ENCODE measurements at places on chromosomes 7 and 10.

DNA sequence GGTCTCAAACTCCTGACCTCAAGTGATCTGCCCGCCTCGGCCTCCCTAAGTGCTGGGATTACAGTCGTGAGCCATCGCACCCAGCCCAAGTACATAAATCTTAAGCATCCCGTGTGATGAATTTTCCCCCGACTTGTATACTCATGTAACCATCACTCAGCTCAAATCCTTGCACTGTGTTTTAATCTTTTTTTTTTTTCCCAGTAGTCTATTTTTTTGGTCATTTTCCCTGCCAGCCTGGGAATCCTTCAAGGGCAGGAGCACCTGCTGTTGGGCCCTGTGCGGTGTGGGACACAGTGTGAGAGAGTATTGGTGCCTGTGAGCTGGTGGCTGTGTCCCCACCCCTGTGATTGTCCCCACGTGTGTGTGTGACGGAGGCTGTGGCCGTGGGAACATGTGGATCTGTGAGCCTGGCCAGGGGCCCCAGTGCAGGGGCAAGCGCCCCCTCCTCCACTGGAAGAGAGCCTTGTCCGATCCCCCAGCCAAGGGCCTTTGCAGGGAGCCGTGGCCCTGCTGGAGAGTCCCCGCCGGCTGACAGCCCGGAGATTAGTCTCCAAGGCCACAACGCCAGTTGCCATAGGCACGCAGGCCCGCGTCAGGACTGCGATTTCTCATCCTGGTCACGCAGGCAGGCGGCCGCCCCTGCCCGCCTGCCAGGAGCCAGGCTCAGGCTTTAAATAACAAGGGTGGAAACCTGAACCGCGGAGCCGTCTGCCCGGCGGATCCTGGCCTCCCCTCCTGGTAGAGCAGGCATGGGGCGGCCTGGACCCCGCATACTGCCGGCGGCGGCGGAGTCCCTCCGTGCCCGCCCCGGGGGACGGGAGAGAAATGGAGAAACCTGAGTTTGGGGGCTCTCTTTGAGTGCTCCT is 26.5 kb downstream of the GTF2IRD1 start:
- no peak for DNase-seq

DNA sequence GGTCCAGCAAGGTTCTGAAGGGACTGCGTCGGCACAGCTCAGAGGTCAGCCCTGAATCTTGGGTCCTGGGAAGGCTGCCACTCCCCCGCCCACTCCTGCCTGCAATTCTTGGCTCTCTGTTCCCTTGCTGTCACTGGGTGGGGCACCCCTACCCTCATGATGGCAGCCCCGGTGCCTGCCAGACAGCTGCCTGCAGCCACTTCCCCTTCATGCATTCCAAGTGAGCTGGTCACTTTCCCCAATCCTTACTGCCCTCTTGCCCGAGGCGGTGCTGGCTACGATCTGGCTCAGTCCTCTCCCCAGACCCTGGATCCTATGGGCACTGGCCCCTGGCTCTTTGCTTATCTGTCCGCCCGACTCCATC is 14.2 kb downstream of the MYL10 start:
- DNase-seq, result no peak

DNA sequence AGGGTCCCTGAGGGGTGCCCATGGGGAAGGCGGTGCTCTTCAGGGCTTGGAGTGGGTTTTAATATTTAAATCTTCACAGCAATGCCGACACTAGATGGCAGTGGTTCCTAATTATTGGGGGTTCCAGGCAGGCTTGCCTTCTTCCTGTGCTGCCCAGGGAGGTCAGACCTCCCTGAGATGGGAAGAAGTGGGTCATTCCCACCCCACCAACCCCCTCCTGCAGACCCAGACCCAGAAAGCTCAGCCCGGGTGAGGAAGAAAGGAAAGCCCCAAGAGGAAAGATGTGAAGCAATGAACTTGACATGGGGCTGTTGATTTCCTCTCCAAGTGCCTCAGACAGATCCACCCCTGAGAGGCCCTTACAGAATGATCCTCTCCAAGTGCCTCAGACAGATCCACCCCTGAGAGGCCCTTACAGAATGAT is 85.1 kb upstream of the LANCL2 start:
- DNase-seq, result peak; percentile 21

- no peak for DNase-seq
Measured at GRCh38 chr7:156533964-156534363, 106.6 kb upstream of the RNF32 start.

DNA sequence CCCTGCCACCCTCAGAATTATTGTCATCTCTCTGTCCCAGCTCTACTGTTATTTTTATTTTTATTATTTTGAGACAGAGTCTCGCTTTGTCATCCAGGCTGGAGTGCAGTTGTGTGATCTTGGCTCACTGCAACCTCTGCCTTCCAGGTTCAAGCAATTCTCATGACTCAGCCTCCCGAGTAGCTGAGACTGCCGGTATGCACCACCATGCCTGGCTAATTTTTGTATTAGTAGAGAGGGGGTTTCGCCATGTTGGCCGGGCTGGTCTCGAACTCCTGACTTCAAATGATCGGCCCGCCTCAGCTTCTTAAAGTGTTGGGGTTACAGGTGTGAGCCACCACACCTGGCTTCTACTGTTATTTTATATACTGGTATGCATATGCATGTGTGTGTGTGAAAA is 11.0 kb downstream of the CALHM2 start:
- DNase-seq, result no peak

DNA sequence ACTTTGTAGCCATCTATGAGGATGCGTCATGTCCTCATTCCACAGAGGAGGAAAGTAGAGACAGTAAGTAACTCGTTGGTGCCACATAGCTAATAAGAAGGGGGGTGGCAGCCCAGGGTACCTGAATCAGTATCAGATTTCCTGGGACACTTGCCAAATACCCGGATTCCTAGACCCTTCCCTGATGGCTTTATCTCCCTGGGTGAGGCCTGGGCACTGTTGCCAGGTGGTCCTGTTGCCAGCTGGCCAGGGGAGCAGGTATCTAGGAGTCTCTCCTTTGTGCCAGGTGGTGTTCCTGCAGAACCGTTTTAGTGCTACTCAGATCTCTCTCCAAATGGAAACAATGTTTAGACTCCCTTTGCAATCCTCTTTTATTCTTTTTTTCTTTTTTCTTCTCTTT is 12.7 kb downstream of the SLC29A3 start:
- DNase-seq, result no peak

DNA sequence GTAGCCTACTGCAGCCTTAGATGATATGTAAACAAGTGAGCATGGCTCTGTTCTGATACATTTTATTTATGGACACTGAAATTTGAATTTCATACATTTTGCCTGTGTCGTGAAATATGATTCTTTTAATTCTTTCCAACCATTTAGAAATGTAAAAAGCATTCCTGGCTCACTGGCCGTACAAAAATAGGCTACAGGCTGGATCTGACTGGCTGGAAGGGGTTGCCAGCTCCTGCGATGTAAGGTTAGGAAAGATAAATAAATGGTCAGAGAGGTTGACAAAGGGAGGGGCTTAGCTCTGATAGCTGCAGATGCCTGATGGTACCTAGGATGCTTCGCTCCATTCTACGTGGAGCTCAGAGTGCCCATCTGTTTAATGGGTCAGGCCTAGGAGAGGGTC is 3.4 kb downstream of the ADCYAP1R1 start:
- DNase-seq, result no peak

- DNase-seq, result no peak
Measured at GRCh38 chr7:55055479-55055878, 36.7 kb downstream of the EGFR start.

DNA sequence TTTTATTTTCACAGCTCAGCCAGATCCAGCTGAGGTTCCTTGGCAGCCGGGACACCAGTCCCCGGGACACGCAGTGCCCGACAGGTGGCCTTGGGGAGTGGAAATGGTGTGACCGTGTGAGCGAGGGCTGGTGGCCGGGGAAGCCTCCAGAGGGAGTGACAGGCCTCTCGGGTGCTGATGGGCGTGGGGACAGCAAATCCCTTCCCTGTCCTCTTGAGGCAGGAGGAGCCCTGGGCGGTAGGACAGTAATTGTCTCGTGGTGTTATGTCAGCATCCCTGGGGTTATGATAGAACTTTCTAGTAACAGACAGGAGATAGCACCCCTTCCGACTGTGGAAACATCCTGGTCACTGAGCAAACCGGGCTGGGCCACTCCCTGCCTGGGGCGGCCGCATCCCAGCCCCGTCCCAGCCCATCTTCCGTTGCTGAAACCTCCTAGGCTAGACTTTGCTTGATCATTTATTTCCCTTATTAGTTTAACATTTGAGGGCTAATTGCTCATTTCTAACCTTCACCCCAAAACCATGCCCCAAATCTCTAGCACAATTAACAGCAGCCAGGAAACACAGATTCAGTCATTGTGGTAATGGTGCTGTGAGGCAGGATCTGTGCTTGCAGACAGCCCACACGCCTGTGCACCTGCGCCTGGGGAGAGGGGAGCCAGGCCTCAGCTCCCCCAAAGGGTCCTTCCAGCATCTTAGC is 63.3 kb downstream of the ELFN1 start:
- DNase-seq, result no peak

GRCh38 chr10:852386-852785 is 79.1 kb downstream of the LARP4B start:
- no peak for DNase-seq

DNA sequence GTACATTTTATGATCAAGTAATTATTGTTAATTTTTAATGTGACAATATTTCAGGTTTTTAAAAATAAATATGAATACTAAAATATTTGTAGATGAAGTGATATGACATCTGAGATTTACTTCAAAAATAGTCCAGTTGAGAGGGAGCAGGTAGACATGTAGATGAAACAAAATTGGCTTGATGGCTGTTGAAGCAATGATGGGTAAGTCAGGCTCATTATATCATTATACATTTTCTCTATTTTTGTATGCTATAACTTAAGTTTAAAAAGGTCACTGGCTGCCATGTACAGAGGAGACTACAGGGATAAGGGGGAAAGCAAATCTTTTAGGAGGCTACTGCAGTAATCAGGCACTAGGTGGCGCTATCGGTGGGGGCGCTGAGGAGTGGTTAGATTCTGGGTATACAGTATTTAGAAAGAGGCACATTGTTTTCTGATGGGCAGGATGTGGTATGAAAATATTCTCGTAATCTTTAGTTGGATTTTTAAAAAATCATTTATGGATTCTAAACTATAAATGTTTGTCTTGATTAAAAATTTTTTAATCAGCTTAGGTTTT is 189.8 kb upstream of the IMMP2L start:
- peak; percentile 12 for DNase-seq

DNA sequence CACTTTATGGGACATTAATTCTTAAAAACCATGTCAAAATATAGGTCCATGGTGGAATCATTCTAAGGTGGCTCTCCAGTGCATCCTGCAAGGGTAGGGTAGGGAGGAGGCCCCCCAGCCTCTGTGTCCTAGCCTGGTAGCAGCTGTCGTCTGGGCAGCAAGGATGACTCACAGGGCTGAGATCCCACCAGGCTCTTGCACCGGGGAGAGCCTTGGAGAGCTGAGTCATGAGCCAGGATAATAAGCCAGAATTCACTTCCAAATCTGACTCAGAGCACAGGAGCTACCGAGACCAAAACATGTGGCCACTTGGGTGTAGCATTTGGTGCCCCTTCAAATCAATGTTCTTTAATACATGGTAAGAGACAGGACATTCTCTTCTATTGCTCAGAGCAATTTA is 298.5 kb downstream of the NEBL start:
- no peak for DNase-seq

DNA sequence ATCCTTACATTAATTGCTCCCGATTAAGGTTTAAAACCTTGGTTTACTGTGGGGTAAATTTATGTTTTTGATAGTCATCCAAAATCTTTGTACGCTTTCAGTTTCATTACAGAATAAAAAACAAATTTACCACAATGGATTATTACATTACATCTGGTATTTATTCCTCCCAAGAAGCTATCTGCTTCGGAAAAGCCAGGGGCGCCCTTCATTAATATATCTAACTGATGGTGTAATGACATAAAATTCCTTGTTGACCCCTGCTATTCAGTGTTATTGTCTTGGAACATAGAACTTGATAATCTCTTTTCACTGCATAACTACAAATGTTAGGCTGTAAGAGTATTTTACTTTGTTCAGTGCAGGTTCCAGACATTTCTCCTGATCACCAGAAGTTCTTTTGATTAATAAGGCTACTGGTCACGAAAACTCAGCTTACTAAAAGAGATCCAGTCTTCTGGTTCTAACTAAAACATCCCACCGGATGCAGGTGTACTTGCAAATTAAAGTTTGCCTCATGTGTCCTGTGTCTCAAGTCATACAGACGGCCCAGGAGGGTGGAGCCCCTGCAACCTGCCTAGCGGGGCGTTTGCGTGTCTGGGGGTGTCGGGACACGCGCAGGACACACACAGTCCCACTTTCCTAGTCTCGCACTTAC is 581 bp upstream of the GLCCI1 start:
- no peak for DNase-seq

DNA sequence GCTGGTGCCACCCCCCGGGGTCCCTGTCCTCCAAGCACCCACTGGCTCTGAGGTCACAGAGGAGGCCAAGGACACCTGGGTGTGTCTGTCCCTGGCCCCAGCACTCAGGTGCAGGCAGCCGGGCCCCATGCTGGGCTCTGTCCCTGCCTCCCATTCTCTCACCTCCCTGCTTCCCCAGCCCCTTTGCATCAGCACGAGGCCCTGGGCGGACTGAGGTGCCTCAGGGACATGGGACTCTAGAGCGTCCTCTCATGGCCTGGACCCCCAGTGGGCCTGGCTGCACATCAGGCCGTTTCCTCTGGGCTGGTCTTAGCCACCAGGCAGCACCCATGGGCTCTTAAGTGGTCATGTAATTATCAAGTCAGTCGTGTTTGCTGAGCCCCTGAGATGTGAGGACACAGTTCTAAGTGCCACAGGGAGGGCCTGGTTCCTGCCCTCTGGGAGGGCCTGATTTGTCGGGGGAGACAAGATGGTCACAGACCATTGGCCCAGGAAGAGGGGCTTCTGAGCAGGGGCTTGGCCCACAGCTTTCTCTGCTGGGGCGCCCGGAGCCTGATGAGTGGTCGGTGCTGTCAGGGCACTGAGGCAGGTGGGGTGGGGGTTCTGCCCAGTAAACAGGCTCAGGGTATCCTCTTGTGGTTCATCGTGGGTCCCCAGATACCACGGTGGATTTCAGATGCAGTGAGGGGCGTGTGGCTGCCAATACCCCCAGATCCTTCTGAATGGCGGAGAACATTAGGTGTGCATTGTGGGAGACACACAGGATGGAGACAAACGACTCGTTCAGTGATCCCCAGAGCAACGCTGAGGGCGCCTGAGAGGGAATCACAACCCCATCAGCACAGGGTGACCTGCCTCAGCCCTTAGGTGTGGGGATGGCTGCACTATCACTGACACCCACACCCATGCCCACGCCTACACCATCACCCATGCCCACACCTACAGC is 152.5 kb downstream of the WDR37 start:
- DNase-seq, result no peak

GRCh38 chr7:69643708-69644445 is 45.6 kb downstream of the AUTS2 start:
- DNase-seq, result no peak

DNA sequence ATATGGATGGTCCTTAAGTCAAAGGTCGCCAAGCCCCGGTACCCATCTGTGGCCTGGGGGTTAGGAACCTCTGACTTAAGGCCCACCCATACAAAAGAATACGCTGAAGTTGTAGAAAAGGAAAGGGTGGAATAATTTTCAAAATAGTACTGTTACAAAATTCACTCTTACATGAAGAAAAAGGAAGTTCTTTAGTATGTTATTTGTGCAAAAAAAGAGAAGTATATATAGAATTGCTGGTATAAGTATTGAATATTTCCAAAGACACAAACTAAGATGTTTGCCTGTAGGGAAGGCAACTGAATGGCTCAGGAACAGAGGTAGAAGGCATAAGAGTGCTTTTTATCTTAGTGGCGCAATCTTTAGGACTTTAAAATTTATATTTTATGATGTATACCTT is 78.7 kb downstream of the PRLHR start:
- no peak for DNase-seq

- no peak for DNase-seq
Measured at GRCh38 chr7:155338632-155339320, 41.1 kb downstream of the INSIG1 start.

GRCh38 chr10:96511044-96511945 is 2.4 kb downstream of the TLL2 start:
- DNase-seq, result no peak
